Hippocampal formation (tissue), 2 donors: ENCODE measurements at places on chromosomes 5 and 9.

DNA sequence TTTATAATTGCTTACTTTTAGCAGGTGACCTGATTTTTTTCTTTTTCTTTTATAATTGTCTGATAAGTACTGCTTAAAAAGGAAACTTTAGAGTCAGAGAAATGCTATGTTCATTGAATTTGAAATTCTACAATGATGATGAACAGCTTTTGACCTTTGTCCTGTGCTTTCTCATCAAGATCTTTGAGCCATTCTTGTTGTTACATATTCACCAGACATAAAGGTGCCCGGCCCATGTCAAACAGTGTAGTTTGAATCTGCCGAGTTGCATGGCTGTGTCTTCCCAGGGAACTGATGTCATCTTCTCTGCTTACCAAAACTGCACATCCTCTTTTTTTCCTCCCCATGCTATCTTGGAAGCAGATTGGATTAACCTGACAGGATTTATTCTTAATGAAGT lies 163.6 kb downstream of the LRRC70 start:
- no peak for DNase-seq

DNA sequence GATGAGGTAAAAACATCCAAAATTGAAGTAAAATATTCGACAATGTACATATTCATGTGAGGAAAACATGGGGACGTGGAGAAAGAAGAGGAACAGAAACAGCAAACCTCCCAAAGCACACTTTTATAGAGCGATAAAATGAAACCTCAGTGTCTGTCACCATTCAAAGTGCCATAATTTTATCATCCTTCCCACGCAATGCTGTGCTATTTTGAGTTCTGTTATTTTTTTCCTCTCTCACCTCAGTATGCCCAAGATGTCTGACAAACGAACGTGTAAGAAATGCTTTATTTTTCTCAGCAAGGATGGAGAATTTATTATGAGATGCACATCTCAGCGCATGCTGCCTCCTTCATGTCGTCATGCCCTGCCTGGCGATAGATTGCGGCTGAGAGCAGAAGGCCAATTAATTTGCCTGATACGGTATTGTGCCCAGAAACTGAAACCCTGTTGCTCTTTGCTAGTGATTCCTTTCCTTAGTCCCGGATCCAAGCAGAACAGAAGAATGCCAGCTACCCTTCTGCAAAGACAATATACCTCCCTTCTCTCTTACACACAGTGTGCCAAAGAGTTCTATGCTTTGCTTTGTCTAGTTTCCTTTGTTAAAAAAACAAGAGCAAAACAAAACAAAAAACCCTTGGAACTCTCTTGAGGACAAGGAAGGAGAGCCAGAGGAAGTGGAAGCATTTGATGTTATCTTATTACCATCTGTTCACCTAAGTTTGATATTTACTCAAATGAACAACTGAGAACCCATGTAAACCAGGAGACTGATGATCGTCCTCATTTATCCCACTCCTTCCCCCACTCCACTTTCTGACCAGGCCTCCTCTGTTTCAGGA lies 192.4 kb downstream of the SEMA6A start:
- no peak for DNase-seq

DNA sequence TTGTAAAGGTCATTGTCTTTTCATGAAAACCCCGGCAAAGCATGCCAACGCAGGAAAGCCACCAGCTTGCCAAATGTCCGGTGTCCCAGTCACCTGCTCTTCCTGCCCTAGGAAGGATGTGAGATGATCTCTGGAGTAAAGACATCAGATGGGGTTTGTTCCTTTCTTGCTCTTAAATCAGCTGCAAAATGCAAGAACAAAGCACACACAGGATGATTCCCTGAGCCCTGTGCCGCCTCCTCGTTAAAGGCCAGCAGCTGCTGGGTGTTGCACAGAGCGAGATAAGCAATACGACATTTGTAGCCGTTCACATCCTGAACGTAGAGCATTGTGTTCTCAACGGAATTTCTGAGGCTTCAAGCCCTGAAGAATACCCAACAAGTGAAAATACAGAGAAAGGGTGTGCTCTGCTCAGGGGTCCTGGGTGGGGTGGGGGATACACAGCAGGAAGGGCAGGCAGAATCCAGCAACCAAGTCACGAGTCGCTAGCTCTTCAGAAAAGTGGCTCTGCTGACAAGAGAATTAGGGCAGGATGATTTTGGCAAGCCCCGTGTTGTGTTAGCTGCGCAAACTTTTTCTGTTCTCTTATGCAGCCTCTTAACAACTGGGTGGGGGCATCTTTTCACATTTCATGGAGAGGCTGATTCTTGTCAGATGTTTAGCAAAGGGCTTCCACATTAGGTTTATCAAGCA lies 229.2 kb upstream of the MAP3K1 start:
- no peak for DNase-seq

- DNase-seq = peak; percentile 83
These were observed at the start of gene DCAF10 for GRCh38 chr9:37800631-37801286. DCAF10 (plus strand) TSS chr9:37800797; CDS start chr9:37800867, 70 bp downstream.

GRCh38 chr5:59769832-59770231 lies 123.7 kb downstream of the PDE4D start:
- no peak for DNase-seq

DNA sequence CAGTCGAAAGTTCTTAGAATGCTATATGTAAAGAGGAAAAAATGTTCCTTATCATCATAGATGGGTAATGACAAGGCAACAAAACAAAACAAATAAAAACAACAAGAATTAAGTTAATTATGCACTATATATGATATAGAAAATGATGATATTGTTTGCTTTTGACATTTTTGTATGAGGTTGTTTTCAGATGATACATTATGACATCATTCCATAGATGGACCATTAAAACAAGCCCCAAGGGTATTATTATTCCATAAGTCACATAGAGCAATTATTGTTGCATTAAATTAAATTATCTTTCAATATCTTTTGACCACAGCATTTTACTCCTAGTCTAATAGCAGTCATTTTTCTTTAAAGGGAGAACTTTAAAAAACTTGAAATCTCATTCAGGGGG lies 56.5 kb upstream of the RICTOR start:
- no peak for DNase-seq

DNA sequence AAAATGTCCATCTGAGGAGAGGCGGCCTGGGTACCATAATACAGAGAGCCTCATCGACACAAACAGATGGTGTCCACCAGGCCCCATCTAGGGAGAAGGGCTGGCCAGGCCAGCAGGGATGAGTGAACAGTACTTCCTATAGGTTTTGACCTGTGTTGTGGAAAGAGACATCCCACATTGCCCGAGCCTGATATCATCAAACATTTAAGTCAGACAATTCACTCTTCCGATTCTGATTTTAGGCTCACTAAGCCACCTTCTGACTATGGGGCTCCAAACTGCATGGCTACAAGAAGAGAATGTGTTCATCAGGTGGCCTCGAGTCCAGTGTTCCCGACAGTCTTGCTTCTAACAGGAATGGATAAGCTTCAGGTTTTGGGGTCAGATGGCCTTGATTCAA lies 38.9 kb downstream of the SLC22A5 start:
- DNase-seq = no peak

- DNase-seq = no peak
These were observed 410.6 kb downstream of the PSAT1 start for GRCh38 chr9:78707481-78707991.

DNA sequence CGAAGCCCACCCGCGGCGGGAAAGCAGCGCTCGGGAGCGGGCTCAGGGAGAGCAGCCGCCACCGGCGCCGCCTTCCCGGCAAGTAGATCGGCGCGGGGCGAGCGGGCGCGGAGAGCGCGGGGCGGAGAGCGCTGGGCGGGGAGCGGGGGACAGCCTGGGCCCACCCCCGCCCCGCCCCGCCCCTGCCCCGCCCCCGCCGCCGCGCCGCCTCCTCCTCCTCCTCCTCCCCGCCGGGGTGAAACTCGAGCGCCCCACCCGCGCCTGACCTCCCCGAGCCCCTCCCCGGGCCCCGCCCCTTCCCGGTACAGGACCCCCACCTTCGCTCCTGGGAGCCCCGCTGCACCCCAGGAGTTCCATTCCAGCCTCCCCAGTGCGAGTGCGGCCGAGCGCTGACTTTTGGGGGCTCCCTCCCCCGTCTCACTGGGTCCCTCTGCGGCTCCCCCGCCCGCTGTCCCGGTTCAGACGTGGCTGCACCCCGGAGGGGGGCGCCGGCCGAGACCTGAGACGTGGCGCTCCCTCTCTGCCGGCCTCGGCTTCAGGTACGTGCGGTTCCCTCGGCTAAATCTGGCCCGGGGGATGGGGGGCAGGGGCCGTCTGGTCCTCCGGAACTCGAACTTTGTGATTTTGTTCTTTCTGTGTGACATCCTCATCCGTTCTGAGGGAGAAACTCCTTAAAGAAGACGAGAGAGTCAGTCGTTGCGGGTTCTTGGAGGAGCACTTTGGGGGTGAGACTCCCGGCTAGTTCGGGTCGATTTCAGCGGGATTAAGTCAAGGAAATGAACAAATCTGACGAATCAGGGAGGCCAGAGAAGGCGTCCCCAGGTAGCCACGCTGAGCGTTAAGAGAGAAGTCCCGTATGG lies at the start of gene SEMA5A:
SEMA5A (minus strand) TSS at position 84 of the 860 bp plus-strand sequence. CDS start 166,129 bp downstream, outside the sequence.
- peak; percentile 42 for DNase-seq

- DNase-seq = no peak
These were observed 59.9 kb downstream of the SERINC5 start for GRCh38 chr5:80195837-80196400.

DNA sequence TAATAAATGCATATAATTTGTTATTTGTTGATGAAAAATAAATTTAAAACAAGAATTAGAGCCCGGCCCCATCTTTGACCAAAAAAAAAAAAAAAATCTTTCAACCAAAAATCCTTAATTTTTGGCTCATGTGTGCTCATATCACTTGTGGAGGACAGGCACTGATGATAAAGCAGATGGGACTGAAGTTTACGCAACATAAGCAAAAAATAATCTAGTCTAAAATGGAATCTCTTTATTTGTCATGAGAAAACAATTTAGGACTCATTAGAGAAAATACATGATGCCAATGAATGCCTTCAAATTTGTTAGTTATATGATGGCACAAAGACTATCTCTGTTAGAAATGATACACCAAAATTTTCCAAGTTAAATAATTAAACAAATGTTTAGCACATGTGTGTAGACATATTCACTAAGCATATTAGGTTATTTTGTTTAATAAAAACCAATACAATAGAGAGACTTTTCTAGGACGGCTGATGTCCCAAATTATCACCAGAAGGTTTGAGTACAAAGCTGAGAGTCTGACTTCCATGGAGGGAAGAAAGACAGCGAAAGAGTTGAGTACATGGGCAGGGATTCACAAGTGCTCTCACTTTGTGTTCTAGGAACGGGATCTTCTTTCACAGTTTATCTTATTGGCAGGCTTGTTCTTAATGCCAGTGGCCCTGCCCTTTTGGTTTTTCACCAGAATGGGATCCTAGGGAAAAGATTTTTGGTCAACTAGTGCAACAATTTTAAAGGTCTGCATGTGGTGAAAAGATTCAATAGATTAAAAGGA lies 621.4 kb downstream of the RAB3C start:
- no peak for DNase-seq

DNA sequence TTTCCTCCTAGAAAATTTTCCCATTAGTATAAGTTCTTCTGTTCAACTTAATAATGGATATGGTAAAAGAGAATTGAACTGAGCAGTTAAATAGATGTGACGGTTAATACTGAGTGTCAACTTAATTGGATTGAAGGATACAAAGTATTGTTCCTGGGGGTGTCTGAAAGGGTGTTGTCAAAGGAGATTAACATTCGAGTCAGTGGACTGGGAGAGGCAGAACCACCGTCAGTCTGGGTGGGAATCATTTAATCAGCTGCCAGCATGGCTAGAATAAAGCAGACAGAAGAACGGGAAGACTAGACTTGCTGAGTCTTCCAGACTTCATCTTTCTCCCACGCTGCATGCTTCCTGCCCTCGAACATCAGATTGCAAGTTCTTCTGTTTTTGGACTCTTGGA lies 689.6 kb upstream of the CDH10 start:
- no peak for DNase-seq

GRCh38 chr9:77750284-77750683 lies 102.2 kb upstream of the GNA14 start:
- DNase-seq = no peak

- no peak for DNase-seq
These were observed 136.4 kb downstream of the ICE1 start for GRCh38 chr5:5558638-5559527.

GRCh38 chr9:99143655-99144054 lies 38.7 kb downstream of the TGFBR1 start:
- no peak for DNase-seq

DNA sequence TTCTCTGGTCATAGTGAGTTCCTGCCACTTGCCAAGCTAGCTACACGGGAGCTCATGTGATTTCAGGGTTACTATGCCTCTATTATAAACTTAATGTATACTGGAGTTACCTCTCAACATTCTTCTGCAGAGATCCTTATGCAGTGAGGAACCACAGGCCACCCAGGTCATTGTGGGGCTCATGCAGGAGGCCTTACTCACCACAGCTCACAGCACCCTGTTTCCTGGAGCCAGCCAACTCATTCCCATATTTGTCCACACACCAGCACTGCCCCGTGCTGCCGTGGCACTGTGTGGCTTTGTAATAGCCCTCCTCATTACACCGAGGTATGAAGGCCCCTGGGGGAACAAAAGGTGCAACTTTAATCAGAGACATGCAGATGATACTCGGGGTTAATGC lies 520.0 kb downstream of the SPOCK1 start:
- DNase-seq = no peak

GRCh38 chr5:88663793-88664216 lies 219.2 kb downstream of the MEF2C start:
- DNase-seq = no peak

- DNase-seq = no peak
These were observed 173.2 kb downstream of the PRELID2 start for GRCh38 chr5:145661737-145662485.

GRCh38 chr5:149667084-149667828 lies 62.9 kb upstream of the PPARGC1B start:
- no peak for DNase-seq

DNA sequence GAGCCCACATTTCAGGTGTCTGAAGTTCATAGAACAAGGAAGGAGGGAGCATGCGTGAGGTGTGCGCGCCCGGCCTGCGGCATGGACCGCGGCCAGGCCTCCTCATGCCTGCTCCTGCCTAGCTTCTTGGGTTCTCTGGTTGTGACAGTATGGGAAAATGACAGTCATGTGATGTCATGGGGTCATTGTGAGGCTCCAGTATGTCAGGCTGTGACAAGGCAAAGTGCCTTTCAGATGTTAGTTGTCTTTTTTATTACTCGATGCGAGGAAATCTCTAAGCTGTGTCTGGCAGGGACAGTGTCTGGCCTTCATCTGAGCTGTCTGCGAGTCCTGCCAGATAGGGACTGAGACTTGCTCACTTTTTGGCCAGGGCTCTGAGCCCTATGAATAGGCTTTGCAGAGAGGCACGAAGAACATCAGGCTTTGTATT lies 13.3 kb downstream of the UCK1 start:
- DNase-seq = peak; percentile 48

GRCh38 chr5:172403189-172403796 lies 51.0 kb downstream of the SH3PXD2B start:
- DNase-seq = peak; percentile 80

- peak; percentile 39 for DNase-seq
These were observed 38.9 kb downstream of the CDH6 start for GRCh38 chr5:31232273-31232888.

DNA sequence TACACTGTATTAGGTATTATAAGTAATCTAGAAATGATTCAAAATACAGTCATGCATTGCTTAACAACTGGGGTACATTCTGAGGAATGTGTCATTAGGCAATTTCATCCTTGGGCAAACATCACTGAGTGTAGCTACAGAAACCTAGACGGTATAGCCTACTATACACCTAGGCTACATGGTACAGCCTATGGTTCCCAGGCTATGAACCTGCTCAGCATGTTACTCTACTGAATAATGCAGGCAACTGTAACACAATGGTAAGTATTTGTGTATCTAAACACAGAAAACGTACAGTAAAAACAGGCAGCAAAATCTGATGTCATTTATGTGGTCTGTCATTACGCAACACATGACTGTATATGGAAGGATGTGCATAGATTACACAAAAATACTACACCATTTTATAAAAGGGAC lies 96.8 kb downstream of the RAPGEF6 start:
- DNase-seq = no peak
